ENCODE measurements at places on chromosomes 6 and 20.

- no peak for DNase-seq
Observed at GRCh38 chr6:131173680-131174079, 38.4 kb downstream of the AKAP7 start.

- no peak for DNase-seq
Observed at GRCh38 chr6:45132059-45132458, 196.1 kb upstream of the RUNX2 start.

DNA sequence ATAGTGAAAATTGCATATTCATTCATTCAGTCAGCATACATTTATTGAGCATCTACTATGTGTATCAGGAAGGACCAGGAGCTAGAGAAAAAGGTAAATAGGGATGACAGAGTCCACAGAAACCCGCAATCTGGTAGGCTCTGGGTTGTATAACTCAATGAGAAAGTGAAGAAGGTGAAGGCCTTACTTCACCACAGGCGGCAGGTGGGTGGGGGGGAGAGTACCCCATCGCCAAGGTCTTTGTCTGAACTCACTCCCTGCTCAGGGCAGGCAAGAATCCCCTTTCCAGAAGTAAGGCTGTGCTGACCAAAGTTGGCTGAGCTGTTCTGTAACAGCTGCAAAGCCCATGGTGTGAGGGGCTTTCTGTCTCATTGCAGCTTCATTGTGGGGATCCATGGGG lies 81.3 kb downstream of the CDH26 start:
- no peak for DNase-seq

DNA sequence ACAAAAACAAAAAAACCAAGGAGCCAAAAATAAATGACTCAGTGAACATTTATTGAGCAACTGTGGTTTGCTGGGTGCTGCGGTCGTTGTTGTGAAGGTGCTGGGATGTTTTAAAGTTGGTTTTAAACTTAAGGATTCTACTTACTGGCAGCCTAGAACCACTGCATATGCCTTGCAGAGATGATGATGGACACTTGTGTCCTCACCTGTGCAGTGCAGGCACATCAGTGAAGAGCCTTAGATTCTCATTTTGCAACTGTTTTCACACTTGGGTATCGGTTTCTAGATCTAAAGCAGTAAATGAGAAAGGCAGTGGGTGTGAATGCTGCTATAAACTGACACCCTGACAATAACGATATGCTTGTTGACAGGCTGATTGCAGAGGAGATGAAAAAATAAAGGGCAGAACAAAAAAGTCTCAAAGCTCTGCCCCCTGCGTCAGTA lies 68.8 kb downstream of the UTRN start:
- DNase-seq = no peak

DNA sequence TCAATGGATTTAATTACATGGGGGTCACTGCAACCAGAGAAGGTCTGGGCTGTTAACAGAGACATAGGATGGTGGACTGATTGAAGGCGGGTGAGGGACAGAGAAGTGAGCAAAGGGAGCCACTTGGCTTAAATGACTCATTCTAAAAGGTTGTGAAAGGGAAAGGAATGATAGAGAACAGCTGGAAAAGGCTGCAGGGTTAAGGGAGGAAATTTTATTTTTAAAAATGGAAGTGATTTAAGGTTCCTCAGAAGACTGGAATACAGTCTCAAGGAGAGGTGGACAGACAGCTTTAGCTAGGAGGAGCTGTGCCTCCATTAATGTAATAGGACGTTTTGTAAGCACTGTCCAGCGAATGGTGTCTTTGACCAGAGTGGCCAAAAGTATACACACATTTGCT lies 46.7 kb downstream of the RGS17 start:
- DNase-seq = no peak

DNA sequence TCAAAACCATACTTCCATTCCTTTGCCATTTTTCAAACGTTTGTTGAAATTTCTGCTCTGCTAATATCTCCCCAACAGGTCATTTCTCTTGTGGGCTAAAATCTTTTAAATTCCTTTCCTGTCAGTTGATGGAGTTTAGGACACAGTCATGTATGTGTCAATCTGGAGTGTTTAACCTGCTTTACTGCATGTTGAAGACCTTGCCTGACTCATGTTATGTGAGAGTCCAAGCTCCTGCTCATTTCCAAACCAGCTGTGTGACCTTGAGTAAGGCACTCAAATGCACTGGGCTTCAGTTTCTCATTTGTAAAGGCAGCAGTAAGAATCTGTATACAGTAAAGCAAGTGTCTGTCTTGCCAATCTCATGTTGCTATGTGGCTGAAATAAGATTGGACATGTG lies 171.9 kb upstream of the SPACA1 start:
- no peak for DNase-seq

DNA sequence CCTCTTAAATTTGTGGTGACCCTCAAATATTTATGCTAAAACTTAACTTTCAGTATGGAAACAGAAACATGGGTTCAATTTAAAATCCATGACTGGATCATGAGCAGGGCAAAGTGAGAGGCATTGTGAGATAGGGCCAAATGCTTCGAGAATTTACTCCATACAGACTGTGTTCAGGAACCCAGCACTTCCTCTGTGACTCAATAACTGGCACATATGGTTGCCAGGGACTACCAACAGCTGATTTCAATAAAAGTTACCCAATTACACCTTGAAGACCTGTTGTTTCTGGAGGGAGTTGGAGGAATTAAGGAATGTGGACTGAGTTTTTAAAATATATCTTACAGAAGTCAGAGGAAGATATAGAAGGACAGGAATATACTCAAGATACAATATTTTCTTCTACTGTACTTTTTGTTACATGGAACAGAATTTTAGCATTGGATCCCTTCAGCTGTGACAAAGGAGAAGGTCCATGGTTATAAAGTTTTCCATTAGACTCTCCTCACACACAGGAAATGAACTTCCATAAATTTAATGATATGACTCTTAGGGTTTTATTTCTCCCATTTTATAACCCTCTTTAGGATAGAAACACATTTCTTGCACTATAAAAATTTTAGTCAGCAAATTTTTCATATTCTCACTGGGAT lies 258.5 kb downstream of the KHDC1L start:
- no peak for DNase-seq

GRCh38 chr20:54254596-54254995 lies 46.7 kb downstream of the PFDN4 start:
- no peak for DNase-seq

DNA sequence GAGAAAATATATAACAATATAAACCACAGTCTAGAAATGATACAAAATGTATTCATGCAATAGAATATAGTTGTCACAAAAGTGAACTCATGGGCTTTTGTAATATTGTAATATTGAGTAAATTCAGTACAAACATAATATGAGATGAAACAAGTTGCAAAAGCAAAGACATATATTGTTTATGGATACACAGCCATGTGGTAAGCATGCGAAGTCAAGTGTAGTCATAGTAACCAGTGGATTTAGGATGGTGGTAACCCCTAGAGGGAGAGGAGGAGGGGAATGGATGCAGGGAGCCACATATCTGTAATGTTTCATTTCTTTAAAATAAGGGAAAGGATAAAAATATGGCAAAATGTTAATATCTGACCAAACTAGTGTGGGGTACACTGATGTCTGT lies 47.3 kb downstream of the ARMC2 start:
- DNase-seq = no peak

DNA sequence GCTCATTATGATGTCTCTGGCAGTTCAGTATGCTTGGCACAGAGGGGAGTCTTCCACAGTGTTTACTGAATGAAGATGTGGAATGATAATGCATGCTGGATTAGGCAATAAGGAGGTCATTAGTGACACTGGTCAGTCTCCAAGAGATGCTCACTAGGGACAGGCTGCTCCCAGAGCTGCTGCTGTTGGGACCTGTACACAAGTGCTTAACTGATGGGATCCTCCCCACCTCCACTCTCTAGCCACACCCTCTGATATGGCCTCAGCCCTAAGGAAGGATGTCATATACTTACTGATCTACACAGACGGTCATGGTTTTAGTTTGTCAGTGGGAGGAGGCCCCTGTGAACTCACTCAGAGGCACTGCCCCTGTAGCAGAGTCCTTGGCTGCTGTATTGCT lies 73.4 kb downstream of the MYB start:
- no peak for DNase-seq

GRCh38 chr20:3887876-3888620 lies 1.1 kb upstream of the PANK2 start:
- no peak for DNase-seq

DNA sequence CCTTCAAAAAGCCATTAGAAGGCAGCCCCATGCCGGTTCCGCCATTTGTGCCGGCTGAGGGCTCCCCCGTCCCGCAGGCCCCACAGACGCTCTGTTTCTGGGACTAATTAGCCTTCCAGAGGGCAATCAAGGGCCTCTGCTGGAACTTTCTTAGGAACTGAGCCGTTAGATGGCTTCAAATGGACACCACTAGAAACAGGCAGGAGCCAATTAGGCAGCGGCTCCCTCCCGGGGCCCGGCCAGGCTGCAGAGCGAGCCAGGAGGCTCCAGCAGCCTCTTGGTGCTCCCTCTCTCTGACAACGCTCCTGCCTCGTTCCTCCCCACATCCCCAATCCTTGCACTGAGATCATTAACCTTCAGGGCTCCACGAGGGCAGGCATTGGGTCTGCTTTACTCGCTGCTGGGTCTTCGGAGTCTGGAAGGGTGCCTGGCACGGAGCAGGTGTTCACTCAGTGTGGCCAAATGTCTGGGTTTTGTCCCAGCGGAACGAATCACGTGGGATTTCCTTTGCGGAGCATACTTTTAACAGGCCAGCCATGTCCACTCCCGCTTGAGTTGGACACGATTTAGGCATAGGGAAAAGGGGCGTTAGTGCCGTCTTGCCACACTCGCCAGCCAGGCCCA lies 98.3 kb downstream of the TMEM242 start:
- no peak for DNase-seq

- no peak for DNase-seq
Observed at GRCh38 chr6:2186516-2186915, 58.9 kb downstream of the GMDS start.

GRCh38 chr6:106477146-106477545 lies 116.6 kb downstream of the CRYBG1 start:
- DNase-seq = no peak

DNA sequence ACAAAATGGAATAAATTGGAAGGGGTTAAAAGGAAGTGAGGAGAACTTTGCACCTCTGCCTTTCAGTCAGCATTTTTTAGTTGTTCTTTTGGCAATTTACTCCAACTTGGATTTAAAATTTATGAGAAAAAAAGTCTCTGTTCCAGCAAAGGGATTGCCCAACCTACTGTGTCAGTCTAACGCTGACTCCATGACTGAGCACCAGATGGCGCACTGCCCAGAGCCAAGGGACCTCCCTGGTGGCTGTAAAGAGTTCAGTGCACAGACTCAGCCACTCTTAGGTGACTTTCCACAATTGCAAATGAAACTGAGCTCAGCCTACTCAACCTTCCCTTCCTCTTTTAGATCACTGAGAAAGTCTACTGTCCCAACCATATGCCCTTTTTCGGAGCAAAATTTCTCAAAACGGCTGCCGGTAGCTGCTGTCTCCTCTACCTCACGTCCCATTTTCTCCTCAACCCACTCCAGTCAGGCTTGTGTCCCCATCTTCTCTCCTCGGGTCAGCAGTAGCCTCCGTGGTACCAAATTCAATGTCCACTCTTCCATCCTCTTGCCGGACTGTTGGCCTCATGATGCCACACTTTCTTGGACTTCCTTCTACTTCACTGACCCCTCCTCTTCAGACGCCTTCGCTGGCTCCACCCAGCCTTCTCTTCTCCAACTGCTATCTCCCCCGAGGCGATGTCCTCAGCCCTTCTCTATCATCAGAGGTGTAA lies 38.7 kb downstream of the GSTA2 start:
- peak; percentile 30 for DNase-seq

- DNase-seq = no peak
Observed at GRCh38 chr20:53187392-53188068, 215.4 kb downstream of the TSHZ2 start.

DNA sequence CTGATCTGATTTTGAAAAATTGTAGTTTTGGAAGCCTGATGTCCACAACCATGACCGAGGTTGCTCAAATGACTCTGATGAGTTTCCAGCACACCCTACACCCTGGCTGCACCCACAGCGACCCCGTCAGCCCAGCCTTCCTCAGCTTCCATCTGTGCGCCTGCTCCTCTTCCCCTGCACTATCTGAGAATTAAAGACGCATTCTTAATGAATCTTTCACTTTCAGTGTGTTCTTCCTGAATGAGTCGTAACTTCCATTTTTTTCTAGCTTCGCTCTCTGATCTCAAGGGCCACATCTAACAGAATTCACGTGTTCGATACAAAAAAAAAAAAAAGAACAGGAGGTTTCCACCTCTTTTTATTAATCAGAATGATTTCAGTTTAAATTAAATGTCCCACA lies 21.3 kb upstream of the RREB1 start:
- peak; percentile 46 for DNase-seq

GRCh38 chr6:12751694-12752325 lies 35.2 kb downstream of the PHACTR1 start:
- peak; percentile 53 for DNase-seq

DNA sequence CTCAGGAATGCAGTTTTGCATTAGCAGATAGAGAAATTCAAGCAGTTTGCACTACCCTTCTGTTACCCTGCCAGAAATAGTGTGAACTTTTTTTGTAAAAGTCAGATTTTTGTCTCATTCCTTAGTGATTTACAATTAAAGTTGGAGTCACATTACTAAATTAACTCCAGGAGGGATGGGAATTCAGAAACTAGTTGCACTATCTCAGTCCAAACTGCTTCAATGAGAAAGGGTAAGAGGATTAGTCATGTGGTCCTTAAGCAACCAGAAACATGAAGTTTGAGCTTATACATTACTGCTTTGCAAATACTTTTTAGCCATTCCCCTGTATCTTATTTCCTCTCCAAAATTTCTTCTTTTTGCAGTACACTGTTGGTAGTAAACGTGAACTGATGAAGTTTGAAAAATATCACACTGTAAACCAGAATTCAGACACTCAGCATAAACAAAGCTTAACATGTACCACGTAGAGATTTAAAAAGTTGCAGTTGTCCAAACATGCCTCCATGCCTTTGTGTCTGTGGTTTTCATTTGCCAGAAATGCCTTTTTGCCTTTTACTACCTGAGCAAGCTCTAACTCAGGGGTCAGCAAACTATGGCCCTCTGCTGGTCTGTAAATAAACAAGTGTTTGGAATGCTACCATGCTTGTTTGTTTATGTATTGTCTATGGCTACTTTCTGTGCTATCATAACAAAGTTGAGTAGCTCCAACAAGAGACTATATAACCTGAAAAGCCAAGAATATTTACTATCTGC lies 49.7 kb downstream of the TP53INP2 start:
- DNase-seq = no peak

- DNase-seq = no peak
Observed at GRCh38 chr6:141451511-141452353, 681.0 kb upstream of the GJE1 start.

- peak; percentile 35 for DNase-seq
Observed at GRCh38 chr6:72976484-72976883, 248.8 kb downstream of the KHDC1L start.

- no peak for DNase-seq
Observed at GRCh38 chr6:160691617-160692016, 10.4 kb upstream of the PLG start.

All from Ammon's horn (tissue), 1 donor.